ENCODE measurements at places on chromosomes 7 and 10. TPM values are rescaled to one million over a fixed set of nuclear protein-coding genes. Genes with fewer than 3 reads are reported as not detected.

GRCh38 chr10:91251430-91252056, 31.1 kb downstream of the PCGF5 start:
- peak; percentile 85 for DNase-seq

DNA sequence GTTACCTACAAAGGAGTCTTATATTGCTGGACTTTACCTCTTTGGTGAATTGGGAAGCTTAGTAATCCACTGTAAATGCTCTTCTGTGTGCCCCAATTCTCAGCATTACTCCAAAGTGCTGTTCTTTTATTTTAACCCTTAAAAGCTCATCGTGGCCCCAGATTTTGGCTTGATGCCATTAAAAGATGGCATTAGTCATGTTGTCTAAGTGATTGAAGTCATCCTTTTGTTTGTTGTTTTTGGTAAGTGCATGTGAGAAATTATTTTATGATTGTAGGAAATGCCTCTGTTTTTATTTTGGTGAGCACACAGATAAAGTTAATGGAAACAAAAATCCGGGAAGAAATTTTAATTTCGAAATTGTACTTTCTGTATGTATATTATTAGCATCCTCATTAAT, 82.5 kb upstream of the GATA3 start:
- no peak for DNase-seq

DNA sequence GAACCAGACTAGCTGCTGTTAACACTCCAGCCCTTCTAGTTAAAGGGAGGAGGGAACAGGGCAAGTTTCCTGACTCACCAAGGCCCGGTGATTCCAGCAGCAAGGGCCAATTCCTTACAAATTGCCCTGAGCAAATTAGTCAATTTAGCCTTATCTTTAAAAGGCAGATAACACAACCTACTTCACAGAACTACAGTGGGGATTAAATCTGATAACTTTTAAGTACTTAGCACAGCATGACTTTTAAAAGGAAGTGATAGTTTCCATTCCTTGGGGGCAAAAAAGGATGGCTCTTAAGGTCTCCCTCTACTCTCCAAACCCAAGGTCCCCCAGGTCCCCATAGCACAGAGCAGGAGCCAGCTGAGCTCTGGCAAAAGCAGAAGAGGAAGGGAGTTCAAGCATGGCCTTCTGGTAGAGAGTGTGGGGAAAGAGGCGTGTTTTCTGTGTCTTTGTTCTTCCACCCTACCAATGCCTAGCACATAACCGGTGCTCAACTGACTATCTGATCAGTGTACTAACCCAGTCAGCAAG, 4.0 kb downstream of the CDCA7L start:
- DNase-seq = peak; percentile 64

GRCh38 chr10:11879387-11880094, 56.4 kb downstream of the PROSER2 start:
- DNase-seq = no peak

BLNK gene
- not detected for total RNA-seq

HOXA10 gene
- not detected for total RNA-seq

MMP21 gene
- not detected for total RNA-seq

PIP gene
- total RNA-seq = not detected

DNA sequence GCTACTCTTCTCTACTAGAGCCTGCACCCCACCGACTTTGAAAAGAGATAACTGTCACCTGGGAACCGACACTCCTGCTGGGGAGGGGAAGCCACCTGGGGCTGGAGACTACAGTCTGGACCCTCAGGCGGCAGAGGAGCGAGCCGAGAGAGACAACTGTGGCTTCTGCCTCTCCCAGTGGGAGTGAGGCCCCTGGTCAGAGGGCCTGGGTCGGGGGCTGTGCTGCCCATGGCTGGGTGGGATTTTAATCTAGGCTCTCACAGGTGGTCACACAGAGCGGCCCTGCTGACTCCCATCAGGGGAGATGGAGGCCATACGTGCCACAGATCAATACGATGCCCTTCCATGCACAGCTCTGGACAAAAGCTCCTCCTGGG, 372.1 kb downstream of the DNAJB6 start:
- DNase-seq = peak; percentile 33

GRCh38 chr7:104529567-104529966, 201.2 kb downstream of the LHFPL3 start:
- DNase-seq = no peak

ZNF679 gene
- total RNA-seq = not detected

GRCh38 chr10:60849740-60850139, 71.5 kb downstream of the CDK1 start:
- DNase-seq = no peak

TNRC18 gene
- 43.3 TPM for total RNA-seq

DNA sequence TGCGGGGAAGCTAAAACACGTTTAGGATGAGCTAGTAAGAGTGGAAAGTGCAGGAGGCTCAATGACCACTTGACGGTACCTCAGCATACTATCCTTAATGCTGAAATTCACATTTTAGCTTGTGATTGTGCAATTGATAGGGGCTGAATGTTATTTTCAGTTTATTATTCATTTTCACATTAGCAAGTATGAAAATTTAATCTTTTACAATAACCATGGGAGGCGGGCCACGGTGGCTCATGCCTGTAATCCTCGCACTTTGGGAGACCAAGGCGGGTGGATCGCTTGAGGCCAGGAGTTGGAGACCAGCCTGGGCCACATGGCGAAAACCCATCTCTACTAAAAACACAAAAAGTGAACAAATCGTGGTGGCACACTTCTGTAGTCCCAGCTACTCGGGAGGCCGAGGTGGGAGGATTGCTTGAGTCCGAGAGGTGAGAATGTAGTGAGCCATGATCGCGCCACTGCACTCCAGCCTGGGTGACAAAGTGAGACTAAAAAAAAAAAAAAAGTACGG, 22.0 kb upstream of the ANLN start:
- DNase-seq = no peak

- DNase-seq = no peak
Measured at GRCh38 chr7:115449689-115450088, 527.8 kb downstream of the MDFIC start.

ABCB4 gene
- total RNA-seq = not detected

C10orf88 gene
- total RNA-seq = 15.7 TPM

FAM171A1 gene
- 1.7 TPM for total RNA-seq

SLC26A4 gene
- total RNA-seq = 7.8 TPM

- DNase-seq = no peak
Measured at GRCh38 chr10:103479135-103479534, at the start of gene CALHM3. Gene CALHM3 (minus strand): TSS chr10:103479240. CDS start chr10:103479032, 208 bp downstream.

- no peak for DNase-seq
Measured at GRCh38 chr7:22216832-22217475, 140.0 kb downstream of the RAPGEF5 start.

GATAD1 gene
- 22.1 TPM for total RNA-seq

HABP2 gene
- total RNA-seq = not detected

GRCh38 chr10:80468806-80469421, 14.8 kb downstream of the TSPAN14 start:
- peak; percentile 75 for DNase-seq

DNA sequence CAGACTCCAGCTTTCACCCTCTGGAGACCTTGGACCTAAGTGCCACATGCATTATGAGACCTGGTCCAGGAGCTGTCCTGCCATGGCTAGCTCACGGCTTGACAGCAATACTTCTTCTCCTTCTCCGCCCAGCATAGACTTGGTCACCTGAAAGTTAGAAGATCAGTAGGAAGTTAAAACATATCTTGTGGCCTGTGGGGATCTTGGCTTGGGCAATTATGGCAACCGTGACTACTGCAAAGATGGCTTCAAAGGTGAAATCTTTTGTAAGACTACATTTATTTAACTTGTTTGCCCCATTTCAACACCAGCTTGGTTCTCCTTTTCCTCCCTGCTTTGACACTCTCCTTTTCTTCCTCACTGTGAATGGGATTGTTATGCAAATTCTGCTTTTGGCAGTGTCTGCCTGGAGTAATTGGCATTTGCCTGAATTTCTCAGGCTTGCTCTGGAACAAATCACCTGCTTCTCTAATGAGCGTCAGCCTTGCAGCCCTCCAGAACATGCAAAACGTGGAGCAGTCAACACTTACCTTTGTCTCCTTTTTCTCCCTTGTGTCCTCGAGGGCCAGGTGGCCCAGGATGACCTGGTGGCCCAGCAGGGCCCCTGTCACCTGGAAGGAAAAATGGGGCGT, 53.4 kb downstream of the COL17A1 start:
- DNase-seq = peak; percentile 48

CCDC3 gene
- 0.07 TPM for total RNA-seq

DNA sequence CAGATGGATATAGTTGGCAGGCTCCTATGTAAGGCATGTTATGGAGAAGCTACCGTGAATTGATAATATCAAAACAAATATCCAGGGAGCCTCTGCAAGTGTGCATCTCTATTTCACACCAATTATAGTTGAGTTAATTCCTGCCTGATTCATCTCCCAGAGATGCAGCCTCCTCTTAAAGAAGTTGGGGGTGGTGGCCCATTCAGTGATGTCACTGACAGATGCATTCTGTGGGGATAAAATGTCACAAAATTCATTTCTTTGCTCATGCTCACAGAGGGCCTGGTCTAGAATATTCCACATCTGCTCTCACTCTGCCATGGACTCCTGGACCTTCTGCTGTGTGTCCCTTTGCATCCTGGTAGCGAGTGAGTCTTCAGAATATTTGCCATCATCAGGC, 189.1 kb upstream of the PRSS1 start:
- no peak for DNase-seq

DNA sequence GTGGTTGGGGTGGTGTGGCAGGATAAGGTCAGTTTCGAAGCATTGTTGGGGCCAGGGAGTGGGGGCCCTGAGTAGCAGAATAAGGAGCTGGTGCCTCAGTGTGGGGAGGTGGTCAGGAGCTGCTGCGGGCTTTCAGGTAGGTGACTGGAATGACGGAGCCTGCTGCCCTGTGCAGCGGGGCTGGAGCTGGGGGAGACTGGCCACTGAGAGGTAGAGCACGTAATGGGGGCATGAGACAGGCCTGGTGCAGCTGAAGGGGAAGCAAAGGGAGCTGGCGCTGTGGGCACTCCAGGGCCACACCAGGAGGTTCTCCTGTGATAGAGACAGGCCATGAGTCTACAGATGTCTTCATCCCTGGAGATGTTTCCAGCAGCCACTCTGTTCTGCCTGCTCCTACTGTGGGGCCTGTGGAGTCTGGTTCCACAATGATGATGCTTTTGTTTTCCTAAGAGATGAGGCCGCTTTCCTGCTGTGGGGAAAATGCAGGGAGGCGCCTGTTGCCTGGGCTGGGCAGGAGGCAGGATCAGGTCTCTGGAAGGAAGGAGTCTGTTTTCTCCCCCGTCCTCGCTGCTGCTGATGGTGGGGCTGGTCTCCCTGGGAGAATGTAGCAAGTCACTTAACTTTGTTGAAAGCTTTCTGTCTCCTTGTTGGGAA, 31.1 kb downstream of the NUB1 start:
- DNase-seq = no peak

GDF2 gene
- total RNA-seq = not detected

- no peak for DNase-seq
Measured at GRCh38 chr10:46525177-46525823, 31.2 kb downstream of the GPRIN2 start.

DNA sequence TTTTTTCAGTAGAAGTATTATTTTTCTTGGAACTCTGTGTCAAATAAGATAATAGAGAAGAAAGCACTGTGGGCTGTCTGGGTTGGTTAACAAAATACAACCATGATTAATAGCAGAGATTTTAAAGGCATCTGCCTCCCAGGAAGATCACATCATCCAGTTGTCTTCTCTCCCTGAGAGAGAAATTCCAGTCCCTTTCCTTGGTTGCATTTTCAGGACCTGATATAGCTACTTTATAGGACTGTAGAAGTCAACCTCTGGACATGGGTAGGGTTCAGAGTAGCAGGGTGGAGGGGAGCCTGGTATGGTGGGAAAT, 309.9 kb upstream of the IGFBP3 start:
- DNase-seq = no peak

GRCh38 chr7:141954334-141954733, 7.6 kb upstream of the CLEC5A start:
- no peak for DNase-seq

DNA sequence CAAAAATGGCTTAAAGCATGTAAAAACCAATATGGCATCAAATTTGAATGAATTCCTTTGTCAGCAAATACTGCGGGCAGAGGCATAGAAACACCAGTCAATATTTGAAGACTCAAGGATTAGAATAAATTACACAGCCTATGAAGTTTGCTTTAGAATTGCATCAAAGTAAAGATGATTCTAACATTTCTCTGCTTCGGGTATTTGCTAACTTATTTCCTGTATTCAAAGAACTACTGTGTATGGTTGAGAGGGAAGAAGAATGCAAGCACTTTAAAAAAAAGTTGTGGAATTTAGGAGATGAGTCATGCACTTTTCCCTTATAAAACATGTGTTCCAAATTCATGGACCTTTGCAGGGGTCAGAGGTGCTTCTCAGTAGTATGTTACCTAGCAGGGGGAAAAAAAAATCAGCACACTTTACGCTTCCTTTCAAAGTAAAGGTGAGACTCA, 90.1 kb downstream of the PIP4K2A start:
- DNase-seq = no peak

CDH23 gene
- 1.3 TPM for total RNA-seq

STK31 gene
- 0.17 TPM for total RNA-seq

- no peak for DNase-seq
Measured at GRCh38 chr7:151824373-151824933, 52.5 kb downstream of the PRKAG2 start.

- peak; percentile 42 for DNase-seq
Measured at GRCh38 chr10:4093438-4093837, 308.4 kb upstream of the KLF6 start.

GRCh38 chr10:119395280-119396007, 147.1 kb downstream of the RGS10 start:
- no peak for DNase-seq

All from activated CD4-positive, alpha-beta T cell treated with anti-CD3 and anti-CD28 coated beads, Interleukin-2, amount 10 ng/mL, durations not matched to agents 24 days and 14 days (primary cell).